ENCODE measurements at places on chromosomes 12 and 14.

DNA sequence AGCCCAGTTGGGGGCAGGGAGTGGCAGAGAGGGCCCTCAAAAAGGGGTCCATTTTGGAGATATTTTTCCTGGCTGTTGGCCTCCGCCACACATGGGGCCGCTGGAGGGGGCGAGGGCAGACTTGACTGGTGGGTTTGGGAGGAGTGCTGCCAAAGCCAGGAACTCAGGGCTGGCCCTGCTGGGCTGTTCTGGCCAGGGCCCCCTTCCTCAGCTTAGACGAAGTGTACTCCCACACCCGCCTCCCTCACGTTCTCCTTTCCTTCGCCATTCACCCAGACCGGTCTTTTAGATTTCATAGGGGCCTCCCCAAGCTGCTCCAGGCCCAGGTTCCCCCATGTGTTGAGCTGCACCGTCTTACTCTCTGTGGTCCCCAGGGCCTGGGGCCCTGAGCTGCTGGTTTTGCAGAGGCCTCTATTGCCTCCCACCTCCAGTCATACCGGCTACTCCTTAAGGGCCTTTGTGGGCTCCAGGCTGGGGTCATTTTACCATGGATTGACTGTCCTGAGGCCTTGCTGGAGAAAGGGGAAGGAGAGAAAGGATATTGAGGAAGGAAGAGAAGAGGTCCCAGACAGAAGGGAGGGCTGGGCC, 1.3 kb downstream of the KRT7 start:
- DNase-seq: no peak

GRCh38 chr14:73753124-73753886, 39.1 kb upstream of the PNMA1 start:
- no peak for DNase-seq

DNA sequence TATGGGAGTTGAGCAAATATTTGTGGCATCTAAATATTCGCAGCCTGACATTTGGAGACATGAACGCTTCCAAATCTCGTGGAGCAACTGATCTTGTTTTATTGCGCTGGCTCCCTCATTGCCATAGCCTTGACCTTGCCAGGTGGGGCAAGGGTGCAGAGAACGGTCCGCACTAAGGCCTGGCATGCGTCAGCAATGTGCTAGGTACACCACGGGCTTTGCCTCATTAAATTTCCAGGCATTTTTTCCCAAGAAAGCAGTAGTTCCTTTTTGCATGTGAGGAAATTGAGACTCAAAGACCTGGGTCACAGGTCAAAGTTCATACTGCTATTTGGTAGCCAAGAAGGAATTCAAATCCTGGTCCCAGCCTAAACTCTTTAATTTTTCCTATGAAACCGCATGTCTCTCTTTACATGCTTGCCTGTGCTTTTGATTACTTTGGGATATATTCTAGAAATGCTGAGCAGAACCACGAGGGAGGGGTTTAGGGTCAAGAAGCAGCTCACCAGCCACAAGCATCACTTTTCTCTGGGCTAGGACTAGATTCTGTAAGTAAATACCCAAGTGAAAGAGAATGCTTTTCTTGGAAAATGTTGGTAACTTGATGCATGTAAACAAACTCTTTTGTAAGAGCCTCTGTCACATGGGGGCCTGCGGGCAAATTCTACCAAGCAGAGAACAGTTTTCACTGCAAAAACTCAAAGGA, 891.6 kb downstream of the VRK1 start:
- no peak for DNase-seq

GRCh38 chr14:61226015-61226654, 55.0 kb downstream of the TMEM30B start:
- DNase-seq: no peak
